Heart left ventricle (tissue), 16 donors: ENCODE measurements at places on chromosomes 7 and 10. TPM values are rescaled to one million over a fixed set of nuclear protein-coding genes. Genes with fewer than 3 reads are reported as not detected.

DNA sequence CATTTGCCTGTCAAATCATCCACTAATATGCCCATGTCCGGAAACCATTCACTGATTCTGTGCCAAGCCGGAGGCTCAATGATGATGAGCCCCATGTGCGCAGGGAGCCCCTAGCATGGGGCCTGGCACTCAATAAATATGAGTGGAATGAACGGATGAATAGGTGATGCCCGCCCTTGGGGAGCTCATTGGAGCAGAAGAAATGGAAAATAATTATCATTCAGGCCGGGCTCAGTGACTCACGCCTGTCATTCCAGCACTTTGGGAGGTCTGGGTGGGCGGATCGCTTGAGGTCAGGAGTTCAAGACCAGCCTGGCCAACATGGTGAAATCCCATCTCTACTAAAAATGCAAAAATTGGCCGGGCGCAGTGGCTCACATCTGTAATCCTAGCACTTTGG lies 11.0 kb downstream of the RHBDD2 start:
- no peak overlapping the region for H3K4me3 ChIP-seq

DNA sequence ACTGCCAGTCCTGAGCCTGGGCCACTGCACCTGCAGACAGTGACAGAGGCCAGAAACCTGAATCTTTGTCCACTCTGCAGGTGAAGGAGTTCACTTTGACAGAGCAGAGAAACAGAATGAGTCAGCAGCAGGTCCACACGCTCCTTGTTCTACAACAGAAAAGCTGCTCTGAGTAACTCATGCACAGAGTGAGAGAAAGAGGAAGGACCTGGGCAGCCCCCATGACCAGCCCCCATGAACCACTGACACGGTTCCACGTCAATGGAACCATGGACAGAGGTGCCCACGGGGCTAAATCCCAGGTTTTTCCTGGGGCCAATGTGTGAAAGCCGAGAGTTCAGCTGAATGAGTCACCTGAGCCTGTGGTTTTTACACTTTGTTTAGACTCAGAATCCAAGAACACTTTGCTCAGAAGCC lies 40.8 kb upstream of the CTBP2 start:
- H3K4me3 ChIP-seq = no peak overlapping the region
- no peak for DNase-seq
- H3K27me3 ChIP-seq = no peaks in the 10 kb centered on the region
- H3K36me3 ChIP-seq = no peaks in the 10 kb centered on the region
- H3K27ac ChIP-seq = no peak overlapping the region
- no peaks in the 10 kb centered on the region for H3K4me1 ChIP-seq

DNA sequence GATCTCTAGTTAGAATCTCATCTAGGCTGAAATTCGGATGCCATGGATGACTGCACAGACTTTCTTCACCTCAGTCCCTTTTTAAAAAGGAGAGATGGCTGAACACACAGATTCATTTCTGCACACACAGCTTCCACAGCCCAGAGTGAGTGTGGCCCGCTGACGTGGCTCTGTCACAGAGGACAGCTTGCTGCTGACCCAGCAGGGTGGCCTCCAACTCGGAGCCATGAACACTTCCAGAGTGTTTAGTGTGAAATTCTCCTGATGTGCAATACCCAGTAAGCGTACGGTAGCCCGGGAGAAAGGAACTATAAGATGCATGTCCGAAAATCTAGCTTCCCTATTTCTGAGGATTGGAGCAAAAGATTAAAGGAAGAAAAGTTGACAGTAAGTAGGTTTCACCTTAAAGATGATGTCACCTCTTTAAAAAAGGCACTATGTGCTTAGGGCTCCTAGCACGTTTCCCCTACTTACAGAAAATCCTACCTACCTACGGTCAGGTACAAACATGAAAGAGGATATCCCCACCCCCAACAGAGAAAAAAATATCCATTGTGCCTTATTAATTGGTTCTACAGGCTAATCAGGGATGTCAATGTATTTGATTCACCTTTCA lies 162.2 kb downstream of the RAPGEF5 start:
- H3K4me3 ChIP-seq = no peak overlapping the region
- no peak for DNase-seq
- H3K27me3 ChIP-seq = no peaks in the 10 kb centered on the region
- H3K4me1 ChIP-seq = no peaks in the 10 kb centered on the region

GRCh38 chr10:86361156-86362128 lies 5.2 kb downstream of the GRID1 start:
- peaks cover 36% of the 10 kb centered on the region for H3K4me1 ChIP-seq
- peaks cover 15% of the 10 kb centered on the region for H3K27me3 ChIP-seq
- H3K4me3 ChIP-seq = no peak overlapping the region
- peak; percentile 32 for DNase-seq
- peak overlapping the region; percentile 28 for H3K27ac ChIP-seq

The FXYD4 gene
- total RNA-seq = not detected

The CPA2 gene
- total RNA-seq = not detected

The CHAT gene
- not detected for total RNA-seq

GRCh38 chr10:89940076-89940475 lies 238.7 kb downstream of the KIF20B start:
- no peak overlapping the region for H3K4me3 ChIP-seq
- no peaks in the 10 kb centered on the region for H3K36me3 ChIP-seq
- DNase-seq = no peak
- H3K27me3 ChIP-seq = no peaks in the 10 kb centered on the region
- no peak overlapping the region for H3K27ac ChIP-seq
- no peaks in the 10 kb centered on the region for H3K4me1 ChIP-seq

The C7orf33 gene
- total RNA-seq = not detected

The ACTR3C gene
- total RNA-seq = 2.6 TPM

GRCh38 chr7:121069346-121070100 lies 81.0 kb downstream of the CPED1 start:
- no peaks in the 10 kb centered on the region for H3K27me3 ChIP-seq
- no peaks in the 10 kb centered on the region for H3K36me3 ChIP-seq
- no peak overlapping the region for H3K4me3 ChIP-seq

The SOSTDC1 gene
- total RNA-seq = 0.25 TPM

The ASB10 gene
- total RNA-seq = 13.1 TPM

The IDI2 gene
- total RNA-seq = 0.21 TPM

- no peak for DNase-seq
- no peak overlapping the region for H3K4me3 ChIP-seq
- H3K27me3 ChIP-seq = no peaks in the 10 kb centered on the region
- no peaks in the 10 kb centered on the region for H3K36me3 ChIP-seq
- peak overlapping the region; percentile 64 for H3K27ac ChIP-seq
These were observed 172.2 kb upstream of the NEBL start for GRCh38 chr10:21069278-21069677.

GRCh38 chr10:69684020-69684980 lies 54.3 kb downstream of the FAM241B start:
- peak; percentile 71 for DNase-seq
- peaks cover 17% of the 10 kb centered on the region for H3K4me1 ChIP-seq
- no peak overlapping the region for H3K4me3 ChIP-seq
- H3K36me3 ChIP-seq = no peaks in the 10 kb centered on the region
- H3K27ac ChIP-seq = no peak overlapping the region

GRCh38 chr10:101135141-101136006 lies 4.3 kb downstream of the TLX1 start:
- H3K4me1 ChIP-seq = peaks cover 63% of the 10 kb centered on the region
- H3K4me3 ChIP-seq = peak overlapping the region; percentile 31
- H3K27ac ChIP-seq = no peak overlapping the region
- DNase-seq = no peak
- no peaks in the 10 kb centered on the region for H3K36me3 ChIP-seq

The KIAA1217 gene
- 33.5 TPM for total RNA-seq

The ZNF722 gene
- total RNA-seq = not detected

DNA sequence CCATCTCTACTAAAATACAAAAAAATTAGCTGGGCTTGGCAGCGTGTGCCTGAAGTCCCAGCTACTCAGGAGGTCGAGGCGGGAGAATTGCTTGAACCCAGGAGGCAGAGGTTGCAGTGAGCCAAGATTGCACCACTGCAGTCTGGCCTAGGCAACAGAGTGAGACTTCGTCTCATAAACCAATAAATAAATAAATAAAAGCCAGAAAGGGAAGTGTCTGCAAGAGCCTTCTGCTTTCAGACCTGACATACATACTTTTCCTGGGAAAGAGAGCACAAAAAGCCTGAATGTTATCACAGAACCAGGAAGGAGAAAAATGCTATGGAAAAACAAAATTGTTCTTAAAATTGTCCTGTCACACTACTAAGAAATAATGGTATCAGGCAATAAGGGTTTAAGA lies 4.1 kb upstream of the KIF5B start:
- no peak overlapping the region for H3K4me3 ChIP-seq
- no peaks in the 10 kb centered on the region for H3K27me3 ChIP-seq
- no peak for DNase-seq
- peaks cover 5% of the 10 kb centered on the region for H3K4me1 ChIP-seq
- no peaks in the 10 kb centered on the region for H3K36me3 ChIP-seq

DNA sequence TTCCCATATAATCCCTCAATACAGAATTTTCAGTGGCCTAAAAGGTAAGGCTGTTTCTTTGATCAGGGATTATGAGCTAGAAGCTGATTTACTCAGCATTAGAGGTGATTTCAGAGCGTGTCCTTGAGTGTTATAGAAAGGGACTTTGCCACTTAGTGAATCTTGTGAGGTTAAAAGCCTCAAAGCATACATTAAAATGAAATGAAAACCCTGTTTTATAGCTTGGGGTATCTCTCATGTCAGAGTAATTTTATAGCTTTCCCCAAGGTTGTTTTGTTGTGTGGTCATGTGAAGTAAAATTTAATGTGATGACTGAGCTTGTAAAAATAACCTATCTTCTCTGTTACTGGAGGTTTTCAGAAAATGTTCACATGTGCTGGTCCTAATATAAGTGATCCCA lies 198.8 kb downstream of the CDCA7L start:
- H3K36me3 ChIP-seq = no peaks in the 10 kb centered on the region
- H3K27ac ChIP-seq = no peak overlapping the region
- H3K4me3 ChIP-seq = no peak overlapping the region
- no peak for DNase-seq
- H3K27me3 ChIP-seq = no peaks in the 10 kb centered on the region
- no peaks in the 10 kb centered on the region for H3K4me1 ChIP-seq

The KMT2C gene
- total RNA-seq = 38.1 TPM

DNA sequence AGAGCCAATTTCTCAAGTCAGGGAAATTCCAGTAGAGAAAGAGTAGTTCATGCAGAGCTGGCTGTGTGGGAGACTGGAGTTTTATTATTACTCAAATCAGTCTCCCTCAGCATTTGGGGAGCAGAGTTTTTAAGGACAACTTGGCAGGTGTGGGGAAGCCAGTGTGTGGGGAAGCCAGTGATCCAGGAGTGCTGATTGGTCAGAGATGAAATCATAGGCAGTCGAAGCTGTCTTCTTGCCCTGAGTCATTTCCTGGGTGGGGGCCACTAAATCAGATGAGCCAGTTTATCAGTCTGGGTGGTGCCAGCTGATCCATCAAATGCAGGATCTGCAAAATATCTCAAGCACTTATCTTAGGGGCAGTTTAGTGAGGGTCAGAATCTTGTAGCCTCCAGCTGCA lies 194.6 kb upstream of the NRG3 start:
- H3K27ac ChIP-seq = no peak overlapping the region
- H3K36me3 ChIP-seq = no peaks in the 10 kb centered on the region
- no peak overlapping the region for H3K4me3 ChIP-seq
- H3K27me3 ChIP-seq = no peaks in the 10 kb centered on the region
- DNase-seq = no peak

GRCh38 chr10:60444494-60445064 lies 54.9 kb upstream of the ANK3 start:
- no peaks in the 10 kb centered on the region for H3K4me1 ChIP-seq
- no peak overlapping the region for H3K4me3 ChIP-seq
- no peak for DNase-seq

The ST7 gene
- total RNA-seq = 34.2 TPM

DNA sequence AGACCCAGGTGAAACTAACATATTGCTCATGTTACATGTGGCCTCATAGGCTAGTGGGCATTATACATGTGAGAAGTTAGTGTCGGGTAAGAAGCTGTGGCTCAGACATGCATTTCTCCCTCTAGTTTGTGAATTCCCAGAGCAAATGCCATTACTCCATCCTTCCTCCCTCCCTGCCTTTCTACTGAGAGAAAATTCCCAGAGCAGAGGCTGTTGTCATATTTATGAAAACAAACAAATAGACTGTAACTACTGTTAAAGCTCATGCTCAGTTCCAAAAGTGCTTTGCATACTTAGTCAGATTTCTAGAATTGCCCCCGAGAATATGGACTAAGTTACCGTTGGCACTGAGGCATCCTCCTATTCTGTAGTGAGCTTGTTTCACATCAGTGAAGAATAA lies 29.0 kb downstream of the ZNRF2 start:
- H3K27ac ChIP-seq = no peak overlapping the region
- no peaks in the 10 kb centered on the region for H3K36me3 ChIP-seq
- H3K4me1 ChIP-seq = no peaks in the 10 kb centered on the region
- no peak overlapping the region for H3K4me3 ChIP-seq

The AKR1C4 gene
- not detected for total RNA-seq

DNA sequence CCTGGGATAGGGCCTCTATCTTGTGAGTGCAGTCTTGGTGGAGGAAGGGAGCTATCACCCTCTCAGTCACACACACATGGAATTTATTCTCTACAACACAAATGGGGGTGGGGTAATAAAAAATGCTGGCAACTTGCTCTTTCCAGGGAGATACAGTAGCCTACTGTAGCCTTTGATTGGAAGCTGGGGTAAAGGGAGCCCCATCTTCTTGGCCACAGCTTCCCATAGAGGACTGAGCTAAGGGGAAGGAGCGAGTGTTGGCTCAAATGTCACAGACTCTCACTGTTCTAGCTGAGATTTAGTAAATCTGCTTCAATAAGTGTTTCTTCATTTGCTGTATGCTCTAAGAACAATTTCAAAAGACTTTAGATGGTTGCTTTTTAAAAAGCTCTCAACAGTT lies 222.2 kb upstream of the CXCL12 start:
- no peak for DNase-seq
- no peak overlapping the region for H3K27ac ChIP-seq
- no peak overlapping the region for H3K4me3 ChIP-seq

The CALML3 gene
- total RNA-seq = not detected

- no peaks in the 10 kb centered on the region for H3K27me3 ChIP-seq
These were observed 70.4 kb downstream of the COA1 start for GRCh38 chr7:43658718-43659548.

- H3K27ac ChIP-seq = peak overlapping the region; percentile 53
- H3K36me3 ChIP-seq = no peaks in the 10 kb centered on the region
- H3K4me1 ChIP-seq = peaks cover 65% of the 10 kb centered on the region
- H3K4me3 ChIP-seq = no peak overlapping the region
- no peak for DNase-seq
- no peaks in the 10 kb centered on the region for H3K27me3 ChIP-seq
These were observed 22.8 kb downstream of the GNA12 start for GRCh38 chr7:2821161-2821841.

The SLC13A4 gene
- total RNA-seq = 1.5 TPM

- H3K27ac ChIP-seq = peak overlapping the region; percentile 81
- DNase-seq = peak; percentile 54
- no peaks in the 10 kb centered on the region for H3K36me3 ChIP-seq
- no peaks in the 10 kb centered on the region for H3K27me3 ChIP-seq
- peaks cover 7% of the 10 kb centered on the region for H3K4me1 ChIP-seq
These were observed 33.4 kb downstream of the CCDC6 start for GRCh38 chr10:59872892-59873463.

GRCh38 chr7:149654588-149654987 lies 118.8 kb downstream of the ZNF467 start:
- H3K4me1 ChIP-seq = no peaks in the 10 kb centered on the region
- H3K36me3 ChIP-seq = no peaks in the 10 kb centered on the region
- no peak overlapping the region for H3K4me3 ChIP-seq
- H3K27me3 ChIP-seq = no peaks in the 10 kb centered on the region

GRCh38 chr10:114174695-114175188 lies 739 bp upstream of the CCDC186 start:
- H3K27me3 ChIP-seq = no peaks in the 10 kb centered on the region
- no peaks in the 10 kb centered on the region for H3K4me1 ChIP-seq
- peak overlapping the region; percentile 85 for H3K27ac ChIP-seq
- H3K36me3 ChIP-seq = no peaks in the 10 kb centered on the region
- peak overlapping the region; percentile 93 for H3K4me3 ChIP-seq
